ENCODE measurements at places on chromosomes 5 and 9. TPM values are rescaled to one million over a fixed set of nuclear protein-coding genes. Genes with fewer than 3 reads are reported as not detected.

The PHF24 gene
- total RNA-seq: not detected

The PCDHA9 gene
- total RNA-seq: not detected

The ENHO gene
- 14.1 TPM for total RNA-seq

DNA sequence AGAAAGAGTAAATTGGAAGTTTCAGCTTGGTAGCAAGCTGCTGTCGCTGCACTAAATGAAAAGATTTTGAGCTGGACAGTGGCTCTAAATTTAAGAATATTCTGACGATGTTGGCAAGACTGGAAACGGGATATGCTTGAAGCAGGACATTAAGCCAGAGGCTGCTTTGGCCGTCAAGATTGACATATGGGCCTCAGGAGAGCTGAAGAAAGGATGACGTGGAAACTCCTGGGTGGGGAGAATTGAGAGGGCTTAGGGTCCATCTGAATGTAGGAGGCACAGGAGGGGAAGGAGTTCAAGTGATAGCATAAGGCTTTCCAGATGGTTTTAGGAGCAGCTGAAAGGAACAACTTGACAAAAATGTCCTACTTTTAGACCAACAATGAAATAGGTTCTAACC is 108.9 kb downstream of the PAPPA start:
- DNase-seq: no peak

GRCh38 chr9:84218322-84218721 is 122.2 kb downstream of the SLC28A3 start:
- no peak for DNase-seq

DNA sequence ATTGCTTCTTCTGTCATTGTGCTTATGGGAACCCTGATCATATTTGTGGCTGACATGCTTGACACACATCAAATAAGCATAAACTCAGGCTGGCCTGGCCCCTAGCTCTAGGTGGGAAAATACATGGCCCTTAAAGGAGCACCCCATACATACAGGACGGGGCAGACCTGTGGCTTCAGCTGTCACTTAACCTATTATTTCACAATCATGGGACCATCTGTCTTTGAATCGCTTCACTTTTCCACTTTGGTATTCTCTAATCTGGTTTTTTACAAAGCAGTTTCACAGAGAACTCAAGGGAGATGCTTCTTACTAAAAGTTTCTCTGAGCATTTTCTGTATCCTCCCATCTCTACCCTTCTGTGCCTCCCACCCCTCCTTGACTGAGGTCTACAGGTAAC is 34.6 kb upstream of the LRRTM2 start:
- no peak for DNase-seq
